K562 (cell line): ENCODE measurements at places on chromosomes 2 and 18.

- DNase-seq: no peak
Measured at GRCh38 chr2:42073739-42074503, 26.1 kb downstream of the PKDCC start.

- DNase-seq: no peak
Measured at GRCh38 chr2:110852051-110852450, 119.7 kb downstream of the ACOXL start.

DNA sequence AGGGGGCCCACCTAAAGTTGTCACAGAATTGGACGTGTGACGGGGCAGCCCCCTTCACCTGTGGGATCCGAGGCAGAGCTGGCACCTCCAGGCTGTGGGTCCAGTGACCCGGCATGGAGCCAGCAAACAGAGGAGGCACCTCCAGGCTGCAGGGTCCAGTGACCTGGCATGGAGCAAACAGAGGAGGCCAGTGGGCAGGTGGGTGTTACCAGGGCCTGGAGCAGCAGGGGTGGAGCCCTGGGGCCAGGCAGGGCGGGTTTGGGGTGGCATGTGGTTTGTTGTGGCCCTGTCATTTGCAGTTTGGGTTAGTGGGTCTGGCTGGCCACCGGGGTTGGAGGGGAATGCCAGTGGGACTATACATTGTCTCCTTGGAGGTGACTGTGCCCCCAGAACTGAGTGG, 68.2 kb downstream of the HPCAL1 start:
- no peak for DNase-seq

- no peak for DNase-seq
Measured at GRCh38 chr18:24456549-24456948, 3.9 kb upstream of the HRH4 start.

DNA sequence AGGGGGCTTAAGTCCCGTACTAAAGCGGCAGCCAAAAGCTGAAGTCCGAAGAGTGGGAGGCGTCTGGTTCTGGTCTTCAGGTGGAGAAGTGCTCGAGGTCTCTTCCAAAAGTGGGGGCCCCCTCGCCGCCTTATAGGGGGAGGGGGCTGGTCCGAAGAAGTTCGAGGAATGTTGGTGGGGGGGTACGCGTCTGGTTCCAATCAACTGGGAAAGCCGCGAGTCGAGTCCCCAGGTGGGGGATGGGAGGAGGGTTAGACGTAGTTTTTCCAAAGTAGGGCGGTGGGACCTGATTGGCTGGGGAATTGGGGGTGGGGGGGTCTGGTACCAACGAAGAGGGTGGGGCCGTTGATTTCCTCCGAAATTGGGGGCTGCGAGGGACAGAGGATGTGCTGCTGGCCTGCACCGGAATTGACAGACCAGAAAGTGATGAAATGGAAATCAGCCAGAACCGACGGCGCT, 594 bp downstream of the ITM2C start:
- DNase-seq: no peak

DNA sequence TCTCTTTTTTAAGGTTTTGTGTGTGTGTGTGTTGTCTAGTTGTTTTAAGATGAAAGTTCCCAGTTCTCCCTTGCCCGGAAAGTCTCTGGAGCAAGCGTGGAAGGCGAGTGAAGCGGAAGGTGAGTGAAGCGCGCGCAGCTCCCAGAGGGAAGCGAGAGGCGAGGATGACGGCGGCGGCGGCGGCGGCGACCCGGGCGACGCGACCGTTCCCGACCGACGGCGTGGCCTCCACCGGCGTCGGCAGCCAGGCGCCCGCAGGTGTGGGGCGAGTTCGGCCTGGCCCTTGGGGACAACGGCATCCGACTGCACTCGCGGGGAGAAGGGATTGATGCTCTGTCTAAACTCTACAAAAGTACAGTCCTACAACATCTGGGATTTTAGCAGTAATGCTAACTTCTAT, 321.9 kb downstream of the CELF4 start:
- DNase-seq: no peak

DNA sequence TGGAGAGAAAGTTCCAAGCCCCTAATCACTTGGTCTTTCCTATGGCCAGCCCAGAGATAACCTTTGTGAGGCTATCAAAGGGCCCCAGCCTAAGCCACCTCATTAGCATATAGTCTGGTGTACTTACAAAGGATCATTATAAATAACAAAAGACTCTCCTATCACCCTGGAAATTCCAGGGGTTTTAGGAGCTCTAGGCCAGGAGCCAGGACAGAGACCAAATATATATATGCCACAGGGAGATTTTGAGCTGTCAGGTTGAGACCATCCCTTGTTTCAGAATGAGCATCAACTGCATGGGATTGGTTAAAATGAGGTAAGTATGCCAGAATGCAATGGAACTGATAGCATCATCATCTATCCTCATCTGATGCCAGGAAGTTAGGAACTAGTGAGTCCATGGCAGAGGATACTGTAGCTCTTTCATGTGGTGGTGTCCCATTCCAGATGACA, 32.1 kb upstream of the CHRNA1 start:
- no peak for DNase-seq

DNA sequence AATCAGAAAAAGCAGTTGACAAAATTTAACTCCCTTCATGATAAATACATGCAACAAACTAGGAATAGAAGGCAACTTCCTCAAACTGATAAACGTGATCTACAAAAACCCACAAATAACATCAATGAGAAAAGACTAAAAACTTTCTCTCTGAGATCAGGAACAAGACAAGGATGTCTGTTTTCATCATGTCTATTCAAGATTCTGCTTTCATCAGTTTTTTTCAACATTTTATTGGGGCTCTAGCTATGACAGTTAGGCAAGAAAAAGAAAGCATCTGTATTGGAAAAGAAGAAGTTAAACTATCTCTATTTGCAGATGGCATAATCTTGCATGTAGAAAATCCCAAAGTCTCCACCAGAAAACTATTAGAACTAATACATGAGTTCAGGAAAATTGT, 12.3 kb upstream of the CHST10 start:
- DNase-seq: no peak

DNA sequence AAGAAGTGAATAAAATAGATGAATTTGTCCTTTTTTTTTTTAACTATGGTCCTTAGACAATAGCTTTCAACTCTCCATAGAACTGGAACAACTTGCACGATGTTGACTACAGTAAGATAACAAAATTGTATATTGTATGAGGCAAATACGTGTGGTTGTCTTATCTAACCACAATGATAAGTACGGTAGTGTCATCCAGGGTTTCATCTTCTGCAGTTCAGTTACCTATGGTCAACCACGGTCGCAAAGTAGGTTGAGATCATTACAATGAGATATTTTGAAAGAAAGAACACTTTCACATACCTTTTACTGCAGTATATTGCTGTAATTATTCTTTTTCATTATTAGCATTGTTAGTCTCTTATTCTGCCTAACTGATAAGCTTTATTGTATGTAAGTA, 295.2 kb downstream of the PARD3B start:
- DNase-seq: no peak

DNA sequence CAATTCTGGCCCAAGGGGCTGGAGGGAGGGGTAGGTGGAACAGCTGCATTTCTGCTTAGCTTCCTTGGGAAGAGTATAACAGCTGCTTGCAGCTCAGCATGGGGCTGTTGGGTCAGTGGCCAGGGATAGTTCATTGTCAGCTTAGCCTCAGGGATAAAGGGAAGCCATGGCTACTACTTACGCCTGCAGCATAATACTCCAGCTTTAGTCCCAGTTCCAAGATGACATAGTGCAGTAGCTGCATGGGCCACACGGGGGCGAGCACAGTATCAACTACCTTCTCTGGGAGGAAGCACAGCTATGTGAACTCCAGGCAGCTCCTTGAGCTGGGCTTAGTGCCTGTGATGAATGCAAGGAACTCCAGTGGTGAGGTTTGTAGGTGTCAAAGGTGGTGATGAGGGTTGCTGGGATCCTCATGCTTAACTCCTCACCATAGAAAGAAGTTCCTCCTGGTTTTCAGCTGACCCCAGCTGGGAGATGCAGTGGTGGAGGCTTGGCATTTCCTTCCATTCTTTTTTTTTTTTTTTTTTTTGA, 35.4 kb upstream of the RHOB start:
- DNase-seq: peak; percentile 59

- no peak for DNase-seq
Measured at GRCh38 chr2:140737006-140737405, 1393.8 kb downstream of the LRP1B start.

- DNase-seq: no peak
Measured at GRCh38 chr2:127179766-127180165, 40.3 kb downstream of the CYP27C1 start.

GRCh38 chr18:60215432-60215831, 157.1 kb downstream of the MC4R start:
- no peak for DNase-seq

GRCh38 chr18:63152096-63152495, 167.5 kb downstream of the BCL2 start:
- no peak for DNase-seq

GRCh38 chr2:108565778-108566375, 31.6 kb downstream of the LIMS1 start:
- no peak for DNase-seq
